ENCODE measurements at places on chromosomes 6 and 20.

- DNase-seq, result no peak
These were observed 2.6 kb downstream of the B4GALT5 start for GRCh38 chr20:49710971-49711666.

DNA sequence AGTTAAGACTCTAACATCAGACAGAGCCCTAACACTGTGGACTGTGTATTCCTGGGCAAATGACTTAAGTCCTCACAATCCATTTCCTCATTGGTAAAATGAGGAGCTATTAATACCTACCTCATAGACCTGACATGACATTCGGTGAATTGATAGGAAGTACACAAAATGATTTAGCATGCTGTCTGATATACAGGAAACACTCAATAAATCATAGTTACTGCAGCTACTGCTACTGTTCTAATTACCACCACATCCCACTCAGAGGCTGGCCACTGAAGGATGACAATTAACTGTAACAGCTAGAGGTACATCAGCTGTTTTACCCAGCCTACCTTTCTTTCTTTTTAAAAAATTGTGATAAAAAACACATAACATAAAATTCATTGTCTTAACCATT is 87.7 kb downstream of the PLCG1 start:
- no peak for DNase-seq

DNA sequence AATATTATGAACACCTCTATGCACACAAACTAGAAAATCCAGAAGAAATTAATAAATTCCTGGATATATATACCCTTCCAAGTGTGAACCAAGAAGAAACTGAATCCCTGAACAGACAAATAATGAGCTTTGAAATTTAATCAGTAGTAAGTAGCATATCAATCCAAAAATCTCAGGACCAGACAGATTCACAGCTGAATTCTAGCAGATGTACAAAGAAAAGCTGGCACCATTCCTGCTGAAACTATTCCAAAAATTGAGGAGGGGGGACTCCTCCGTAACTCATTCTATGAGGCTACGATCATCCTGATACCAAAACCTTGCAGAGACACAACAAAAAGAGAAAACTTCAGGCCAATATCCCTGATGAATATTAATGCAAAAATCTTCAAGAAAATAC is 67.0 kb upstream of the PDE7B start:
- no peak for DNase-seq

DNA sequence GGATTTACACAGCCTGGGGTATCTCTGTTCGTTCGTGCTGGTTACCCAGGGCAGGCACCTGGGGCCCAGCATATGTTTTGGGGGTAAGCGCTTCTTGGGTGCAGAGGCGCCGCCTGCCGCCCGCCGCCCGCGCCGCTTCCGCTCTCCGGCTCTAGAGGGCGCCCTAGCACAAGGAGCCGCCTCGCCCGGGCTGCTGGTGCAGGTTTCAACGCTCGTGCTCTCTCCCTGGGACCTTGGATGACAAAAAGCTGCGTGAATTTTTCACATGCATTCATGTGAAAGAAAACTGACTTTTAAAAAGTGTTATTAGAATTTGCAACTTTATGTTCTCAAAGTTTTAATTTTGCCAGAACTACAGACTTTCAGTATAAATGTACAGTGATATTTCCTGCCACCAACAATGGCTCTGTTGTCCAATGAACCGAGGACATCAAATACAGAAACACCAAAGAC is 32.5 kb downstream of the PRR18 start:
- peak; percentile 91 for DNase-seq

DNA sequence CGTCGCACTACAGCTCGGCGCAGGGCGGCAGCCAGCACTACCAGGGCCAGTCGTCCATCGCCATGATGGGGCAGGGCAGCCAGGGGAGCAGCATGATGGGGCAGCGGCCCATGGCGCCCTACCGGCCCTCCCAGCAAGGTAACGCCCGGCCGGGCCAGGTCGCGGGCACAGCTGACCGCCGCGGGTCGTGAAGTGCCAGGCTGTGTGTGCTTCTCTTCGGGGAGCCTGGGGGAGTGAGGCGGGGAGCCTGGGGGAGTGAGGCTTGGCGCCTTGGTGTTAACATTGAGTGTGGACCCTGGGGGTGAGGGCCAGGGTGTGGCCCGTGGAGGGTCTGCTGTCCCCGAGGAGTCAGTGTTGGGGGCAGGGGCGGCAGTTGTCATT is 19.4 kb upstream of the MTG2 start:
- DNase-seq, result no peak

DNA sequence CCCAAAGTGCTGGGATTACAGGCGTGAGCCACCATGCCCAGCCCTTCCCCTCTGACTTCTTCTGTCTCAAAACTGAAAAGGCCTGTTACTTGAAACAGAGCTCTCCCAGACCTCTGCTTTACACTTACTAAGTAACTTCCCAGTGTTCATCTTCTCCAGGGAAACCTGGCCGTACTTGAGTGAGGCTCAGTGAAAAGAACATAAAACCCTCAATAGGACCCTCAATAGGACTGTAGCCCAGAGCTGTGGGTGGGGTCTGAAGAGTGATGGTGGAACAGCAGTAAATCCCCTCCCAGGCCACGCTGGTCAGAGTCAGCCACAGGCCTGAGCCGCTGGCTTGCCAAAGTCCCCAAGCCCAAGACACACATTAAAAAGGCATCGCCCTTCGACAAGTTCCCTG is 145.4 kb downstream of the NFATC2 start:
- DNase-seq, result no peak

GRCh38 chr6:34497411-34497810 is 31.5 kb downstream of the PACSIN1 start:
- no peak for DNase-seq

DNA sequence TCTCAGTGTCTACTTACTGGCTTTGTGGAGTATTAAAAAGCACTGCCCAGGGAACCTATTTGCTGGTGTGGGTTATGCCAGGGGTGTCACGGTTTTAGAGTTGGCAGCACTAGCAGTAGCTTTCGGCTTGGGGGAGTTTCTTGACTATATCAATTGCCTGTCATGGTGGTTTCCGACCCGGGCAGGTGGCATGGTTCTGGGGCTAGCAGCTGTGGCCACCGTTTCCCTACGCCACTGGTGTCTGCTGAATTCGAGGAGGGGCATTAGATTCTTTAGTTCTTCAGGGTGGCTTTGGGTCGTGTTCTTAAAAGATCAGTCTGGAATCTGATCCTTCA is 55.6 kb upstream of the FOXC1 start:
- DNase-seq, result no peak

GRCh38 chr6:311679-312220 is 19.5 kb downstream of the DUSP22 start:
- DNase-seq, result no peak

DNA sequence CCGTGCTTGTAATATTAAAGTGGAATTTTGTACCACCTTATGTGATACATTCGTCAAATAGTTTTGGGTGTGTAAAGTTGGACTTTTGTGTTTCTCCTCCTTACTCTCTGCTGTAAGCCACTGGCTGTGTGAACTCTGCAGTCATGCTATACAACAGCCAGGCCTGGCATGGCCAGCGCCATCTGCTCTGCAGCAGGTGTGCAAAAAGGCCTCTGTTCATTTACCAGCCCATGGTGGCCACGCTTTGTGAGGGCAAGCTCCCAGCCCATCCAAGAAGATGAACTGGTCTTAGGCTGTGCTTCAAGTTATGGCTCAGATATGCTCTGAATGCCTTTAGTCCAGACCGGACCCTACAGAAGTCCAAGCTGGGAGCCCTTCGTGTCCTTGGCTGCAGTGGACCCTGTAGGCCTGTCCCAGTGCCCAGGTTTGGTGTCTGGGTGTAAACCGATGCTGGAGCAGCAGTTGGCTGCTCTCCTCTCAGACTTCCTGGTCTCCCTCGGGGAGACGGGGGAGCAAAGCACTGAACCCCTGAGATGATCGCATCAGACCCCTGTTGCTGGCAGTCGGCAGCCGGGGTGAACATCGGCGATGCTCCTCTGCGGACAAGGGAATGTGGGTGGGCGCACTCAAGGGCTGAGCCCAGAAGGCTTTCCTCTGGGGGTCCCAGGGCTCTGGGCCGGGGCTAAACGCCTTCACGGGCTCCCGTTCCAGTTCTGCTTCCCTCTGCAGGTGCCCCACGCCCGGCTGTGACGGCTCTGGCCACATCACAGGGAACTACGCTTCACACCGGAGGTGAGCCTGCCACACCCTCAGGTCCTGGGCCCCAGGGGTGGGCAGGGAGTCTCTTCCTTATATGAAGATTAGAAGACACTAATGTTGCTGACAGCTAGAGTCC is 28.6 kb upstream of the PCMTD2 start:
- DNase-seq, result no peak

- DNase-seq, result no peak
These were observed 22.1 kb downstream of the BMP5 start for GRCh38 chr6:55853008-55854001.

DNA sequence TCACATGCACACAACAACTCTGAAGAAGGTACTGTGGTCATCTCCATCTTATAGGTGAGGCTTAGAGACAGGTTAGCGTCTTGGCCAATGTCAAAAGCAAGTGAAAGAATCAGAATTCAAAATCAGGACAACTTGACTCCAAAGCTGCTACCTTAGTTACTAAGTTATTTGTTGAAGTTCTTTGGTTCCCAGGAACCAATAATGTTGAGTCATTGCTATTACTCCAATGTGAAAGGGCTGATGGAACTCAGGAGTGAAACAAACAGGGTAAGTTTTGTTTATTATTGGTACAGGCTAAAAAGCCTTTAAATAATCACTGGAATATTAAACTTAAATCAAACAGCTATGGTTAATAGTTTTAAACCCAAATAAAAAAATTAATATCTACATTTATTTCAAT is 111.1 kb downstream of the PDSS2 start:
- no peak for DNase-seq

DNA sequence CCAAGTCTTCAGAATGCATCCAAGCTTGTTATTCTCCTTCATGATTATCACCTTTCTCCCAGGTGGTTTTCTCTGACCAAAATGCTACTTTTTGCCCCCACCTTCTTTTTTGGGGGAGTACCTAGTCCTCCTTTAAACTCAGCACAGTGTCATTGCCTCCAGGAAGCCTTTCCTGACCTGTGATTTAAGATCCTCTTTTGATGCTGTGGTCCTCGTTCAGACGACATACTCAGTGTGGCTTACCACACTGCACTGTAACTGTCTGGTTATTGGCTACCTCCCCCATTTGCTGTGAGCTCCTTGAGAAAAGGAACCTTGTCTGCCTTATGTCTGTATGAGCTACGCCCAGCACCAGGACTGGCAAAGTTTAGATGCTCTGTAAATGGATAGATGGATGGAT is 14.6 kb downstream of the SAYSD1 start:
- DNase-seq, result no peak

GRCh38 chr6:35797837-35798526 is 859 bp upstream of the CLPS start:
- no peak for DNase-seq

- no peak for DNase-seq
These were observed 40.5 kb downstream of the AKIRIN2 start for GRCh38 chr6:87661503-87661902.

DNA sequence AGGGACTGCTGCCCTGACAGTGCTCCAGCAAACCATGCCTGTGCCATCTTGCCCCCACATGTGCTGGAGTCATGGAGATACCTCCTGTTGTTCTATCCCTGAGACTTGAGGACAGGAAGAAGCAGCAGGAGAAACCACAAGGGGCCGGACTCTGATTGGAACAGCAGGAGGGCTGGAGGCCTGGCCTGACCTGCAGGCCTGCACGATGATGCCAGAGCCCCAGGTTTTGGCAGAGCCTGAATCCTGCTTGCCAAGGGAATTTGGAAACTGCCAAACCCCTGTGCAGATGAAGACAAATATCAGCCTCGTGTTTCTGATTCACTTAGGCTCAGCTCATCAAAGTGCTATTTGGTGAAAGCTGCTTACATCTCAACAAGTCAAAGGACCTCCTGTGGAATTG is 177.6 kb downstream of the MAFB start:
- DNase-seq, result peak; percentile 57

DNA sequence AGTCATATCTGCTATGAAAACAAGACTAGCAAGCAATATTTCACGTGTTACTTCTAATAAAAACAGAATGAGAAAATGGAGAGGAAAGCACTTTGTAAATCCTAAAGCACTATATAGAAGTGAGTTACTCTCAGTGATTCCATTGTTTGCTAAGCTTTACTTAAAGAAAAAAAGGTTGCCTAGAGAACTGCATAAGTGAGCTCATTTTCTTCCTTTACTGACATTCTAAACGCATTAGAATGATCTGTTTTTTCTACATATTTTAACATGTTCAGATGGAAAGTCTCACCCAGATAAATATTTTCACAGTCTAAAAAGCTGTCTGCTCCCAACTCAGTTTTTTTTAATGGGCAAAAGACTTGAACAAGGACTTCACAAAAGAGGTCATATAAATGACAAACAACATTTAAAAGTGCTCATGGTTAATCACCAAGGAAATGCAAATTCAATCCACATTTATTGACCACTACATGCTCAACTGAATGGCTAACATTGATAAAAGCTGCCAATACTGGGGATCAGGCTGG is 52.9 kb upstream of the AKAP12 start:
- no peak for DNase-seq
